ENCODE measurements at places on chromosomes 2 and 18. TPM values are rescaled to one million over a fixed set of nuclear protein-coding genes. Genes with fewer than 3 reads are reported as not detected.

- H3K4me1 ChIP-seq, result peaks cover 31% of the 10 kb centered on the region
- no peak for DNase-seq
- no peak overlapping the region for H3K27ac ChIP-seq
Observed at GRCh38 chr2:16135196-16135912, 195.0 kb downstream of the MYCN start.

- H3K27ac ChIP-seq, result no peak overlapping the region
- no peak for DNase-seq
- H3K4me3 ChIP-seq, result no peak overlapping the region
Observed at GRCh38 chr2:214651451-214651850, 158.0 kb downstream of the BARD1 start.

GRCh38 chr2:18475884-18476283 lies 84.6 kb downstream of the RDH14 start:
- no peak overlapping the region for H3K4me3 ChIP-seq
- no peaks in the 10 kb centered on the region for H3K4me1 ChIP-seq
- H3K36me3 ChIP-seq, result no peaks in the 10 kb centered on the region
- DNase-seq, result no peak
- H3K27me3 ChIP-seq, result peaks cover 3% of the 10 kb centered on the region

GRCh38 chr2:171247741-171248662 lies 87.3 kb upstream of the TLK1 start:
- no peak for DNase-seq
- no peaks in the 10 kb centered on the region for H3K27me3 ChIP-seq
- H3K4me3 ChIP-seq, result no peak overlapping the region
- peaks cover 17% of the 10 kb centered on the region for H3K36me3 ChIP-seq
- H3K27ac ChIP-seq, result no peak overlapping the region
- H3K4me1 ChIP-seq, result peaks cover 4% of the 10 kb centered on the region

- H3K4me1 ChIP-seq, result peaks cover 8% of the 10 kb centered on the region
- H3K27me3 ChIP-seq, result no peaks in the 10 kb centered on the region
- H3K27ac ChIP-seq, result no peak overlapping the region
Observed at GRCh38 chr2:64685430-64685829, 31.7 kb upstream of the SERTAD2 start.

- no peaks in the 10 kb centered on the region for H3K27me3 ChIP-seq
- DNase-seq, result no peak
- H3K27ac ChIP-seq, result no peak overlapping the region
- no peak overlapping the region for H3K4me3 ChIP-seq
- peaks cover 9% of the 10 kb centered on the region for H3K4me1 ChIP-seq
Observed at GRCh38 chr2:80016171-80016570, 288.4 kb downstream of the LRRTM1 start.

The NEU2 gene
- total RNA-seq, result not detected

DNA sequence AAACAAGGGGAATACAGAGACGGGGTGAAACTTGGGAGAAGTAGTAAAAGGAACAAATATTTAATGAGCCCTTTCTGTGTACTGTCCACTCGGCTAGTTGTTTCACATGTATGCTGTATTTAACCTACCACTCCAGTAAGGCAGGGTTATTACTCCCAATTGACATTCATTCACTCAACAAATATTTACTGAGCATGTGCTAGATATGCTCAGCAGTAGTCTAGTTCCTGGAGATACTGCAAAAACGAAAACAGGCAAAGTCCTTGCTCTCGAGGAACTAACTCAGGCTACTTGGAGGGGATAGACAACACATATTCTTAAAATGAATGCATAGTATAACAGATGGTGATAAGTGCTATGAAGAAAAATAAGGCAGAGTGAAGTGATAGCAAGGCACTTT lies 207.3 kb downstream of the SS18 start:
- peaks cover 8% of the 10 kb centered on the region for H3K36me3 ChIP-seq
- no peak for DNase-seq
- no peaks in the 10 kb centered on the region for H3K4me1 ChIP-seq
- H3K27me3 ChIP-seq, result no peaks in the 10 kb centered on the region
- H3K27ac ChIP-seq, result no peak overlapping the region
- H3K4me3 ChIP-seq, result no peak overlapping the region

GRCh38 chr2:12071318-12071717 lies 324.9 kb downstream of the LPIN1 start:
- H3K36me3 ChIP-seq, result no peaks in the 10 kb centered on the region
- no peaks in the 10 kb centered on the region for H3K27me3 ChIP-seq
- H3K4me1 ChIP-seq, result peaks cover 38% of the 10 kb centered on the region
- no peak overlapping the region for H3K27ac ChIP-seq
- no peak overlapping the region for H3K4me3 ChIP-seq

The ICOS gene
- not detected for total RNA-seq

DNA sequence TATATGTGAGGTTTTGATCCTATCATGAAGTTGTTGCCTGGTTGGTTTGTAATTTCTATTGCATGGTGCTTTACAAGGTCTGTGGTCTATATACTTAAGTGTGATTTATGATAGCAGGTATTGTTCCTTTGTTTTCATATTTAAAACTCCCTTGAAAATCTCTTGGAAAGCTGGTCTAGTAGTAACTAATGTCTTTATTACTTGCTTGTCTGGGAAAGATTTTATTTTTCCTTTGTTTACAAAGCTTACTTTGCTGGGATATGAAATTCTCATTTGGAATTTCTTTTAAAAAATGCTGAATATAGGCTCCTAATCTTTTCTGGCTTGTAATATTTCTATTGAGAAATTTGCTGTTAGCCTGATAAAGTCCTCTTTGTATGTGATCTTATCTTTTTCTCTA lies 862.9 kb upstream of the NXPH2 start:
- H3K27me3 ChIP-seq, result no peaks in the 10 kb centered on the region
- no peaks in the 10 kb centered on the region for H3K36me3 ChIP-seq
- DNase-seq, result no peak
- no peak overlapping the region for H3K27ac ChIP-seq

GRCh38 chr2:88543541-88544057 lies 83.7 kb downstream of the EIF2AK3 start:
- H3K4me3 ChIP-seq, result no peak overlapping the region
- no peaks in the 10 kb centered on the region for H3K27me3 ChIP-seq
- H3K4me1 ChIP-seq, result peaks cover 4% of the 10 kb centered on the region
- peaks cover 2% of the 10 kb centered on the region for H3K36me3 ChIP-seq

The TXNDC2 gene
- not detected for total RNA-seq

The SPP2 gene
- total RNA-seq, result not detected

DNA sequence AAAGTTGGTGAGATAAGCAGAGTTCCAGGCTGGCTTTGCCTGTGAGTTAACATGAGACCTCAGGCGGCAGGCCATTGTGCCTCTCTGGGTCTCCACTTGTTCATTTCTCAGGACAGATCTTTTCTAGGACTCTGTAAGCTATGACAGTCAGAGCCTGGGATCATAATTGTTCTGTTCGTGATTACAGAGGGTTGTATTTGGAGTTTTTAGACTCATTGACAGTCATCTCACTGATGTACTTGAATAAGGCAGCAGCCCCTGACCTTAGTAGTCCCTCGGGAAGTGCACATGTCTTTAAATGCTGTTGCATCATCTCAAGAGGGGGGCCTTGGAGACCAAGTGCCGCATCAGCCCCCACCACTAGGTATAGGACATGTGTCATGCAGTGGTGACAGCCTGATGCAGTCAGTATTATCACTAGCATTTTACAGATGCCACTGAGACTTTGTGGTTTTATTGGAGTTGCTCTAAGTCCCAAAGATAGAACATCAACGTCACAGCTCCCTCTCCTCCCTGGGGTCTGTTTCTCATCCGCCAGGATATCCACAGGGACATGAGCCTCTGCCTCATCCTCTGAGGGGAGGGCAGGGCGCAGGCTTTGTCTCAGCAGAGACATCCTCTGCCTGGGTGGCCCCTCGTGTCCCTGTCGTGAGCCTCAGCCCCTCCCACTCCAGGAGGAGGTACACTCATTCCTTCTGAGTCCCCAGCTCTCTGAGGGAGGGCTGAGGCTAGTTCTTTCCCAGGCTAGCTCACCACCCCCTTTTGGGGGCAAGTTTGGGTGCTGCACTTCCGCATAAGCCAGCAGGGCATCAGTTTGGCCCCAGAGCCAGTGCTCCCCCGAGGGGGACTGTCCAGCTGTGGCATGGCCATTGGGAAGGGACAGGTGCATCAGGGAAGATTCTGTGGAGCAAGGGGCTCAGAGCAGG lies 14.1 kb downstream of the GLI2 start:
- no peak for DNase-seq
- H3K4me1 ChIP-seq, result peaks cover 35% of the 10 kb centered on the region
- H3K36me3 ChIP-seq, result peaks cover 4% of the 10 kb centered on the region
- no peaks in the 10 kb centered on the region for H3K27me3 ChIP-seq
- no peak overlapping the region for H3K27ac ChIP-seq

DNA sequence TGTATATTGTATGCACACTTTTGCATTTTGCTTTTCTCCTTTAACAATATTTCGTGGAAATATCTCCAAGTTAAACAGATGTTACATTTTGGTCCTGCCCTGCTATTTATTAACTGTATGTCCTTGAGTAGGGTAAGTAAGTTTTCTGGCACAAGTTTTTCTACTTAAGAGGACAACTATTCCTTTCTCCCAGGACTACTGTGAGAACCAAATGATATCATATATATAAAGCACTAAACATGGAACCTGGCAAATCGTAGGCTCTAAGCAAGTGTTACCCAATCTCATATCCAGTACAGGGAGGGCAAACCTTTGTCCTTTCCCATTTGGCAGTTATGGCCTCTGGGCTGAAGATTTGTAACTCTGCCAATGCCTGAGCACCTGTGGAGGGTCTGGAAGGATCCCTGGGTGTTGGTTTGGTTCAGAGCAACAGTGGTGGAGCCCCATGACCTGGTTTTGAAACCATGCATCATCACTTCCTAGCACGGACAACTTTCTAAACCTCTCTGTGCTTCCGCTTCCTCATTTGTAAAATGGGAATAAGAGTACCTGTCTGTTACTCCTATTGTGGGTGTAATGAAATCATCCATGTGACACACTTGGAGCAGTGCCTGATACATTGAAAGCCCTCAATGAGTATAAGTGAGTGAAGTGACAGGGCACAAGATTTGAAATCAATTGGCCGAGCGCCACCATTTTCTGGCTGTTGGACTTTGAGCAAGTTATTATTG lies 28.3 kb upstream of the ICOS start:
- H3K36me3 ChIP-seq, result no peaks in the 10 kb centered on the region
- H3K4me3 ChIP-seq, result no peak overlapping the region
- H3K4me1 ChIP-seq, result peaks cover 6% of the 10 kb centered on the region
- no peak for DNase-seq

DNA sequence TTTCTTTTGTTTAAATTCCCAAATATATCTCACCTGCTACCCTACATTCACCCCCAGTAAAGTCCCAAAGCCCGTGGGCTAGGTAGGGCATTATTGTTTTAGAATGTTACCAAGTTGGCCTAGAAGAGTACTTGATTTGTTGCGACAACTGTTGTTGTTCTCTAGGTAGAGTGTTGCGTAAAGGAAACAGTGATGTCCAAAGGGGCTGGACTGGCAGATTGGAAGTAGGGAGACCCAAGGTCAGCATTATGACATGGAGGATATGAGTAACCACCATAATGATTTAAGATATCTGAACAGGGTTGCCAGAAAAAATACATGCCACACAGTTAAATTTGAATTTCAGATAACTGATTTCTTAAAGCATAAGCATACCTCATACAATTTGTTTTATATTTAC lies 39.2 kb downstream of the SCN1A start:
- H3K4me3 ChIP-seq, result no peak overlapping the region
- H3K4me1 ChIP-seq, result peaks cover 42% of the 10 kb centered on the region
- H3K27ac ChIP-seq, result peak overlapping the region; percentile 67
- H3K27me3 ChIP-seq, result no peaks in the 10 kb centered on the region
- DNase-seq, result no peak
- H3K36me3 ChIP-seq, result no peaks in the 10 kb centered on the region

DNA sequence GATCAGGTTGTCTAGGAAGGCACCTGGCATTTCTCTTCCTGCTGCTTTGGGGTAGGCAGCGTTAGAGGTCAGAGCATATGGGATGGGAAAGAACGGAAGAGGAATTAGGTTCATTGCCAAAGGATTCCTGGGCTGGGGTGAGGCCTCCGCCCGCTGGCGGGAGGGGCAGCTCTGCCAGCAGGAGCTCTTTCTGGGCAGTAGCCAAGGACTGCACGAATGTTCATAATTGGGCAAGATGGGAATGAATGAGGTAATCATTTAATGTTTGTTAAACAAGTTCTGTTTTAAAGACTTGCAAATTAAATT lies 253.9 kb downstream of the AGAP1 start:
- no peak overlapping the region for H3K27ac ChIP-seq
- DNase-seq, result no peak
- H3K36me3 ChIP-seq, result peaks cover 5% of the 10 kb centered on the region
- H3K4me3 ChIP-seq, result no peak overlapping the region
- H3K27me3 ChIP-seq, result no peaks in the 10 kb centered on the region
- no peaks in the 10 kb centered on the region for H3K4me1 ChIP-seq

- H3K4me1 ChIP-seq, result peaks cover 5% of the 10 kb centered on the region
- no peaks in the 10 kb centered on the region for H3K36me3 ChIP-seq
- DNase-seq, result no peak
- no peak overlapping the region for H3K4me3 ChIP-seq
Observed at GRCh38 chr2:205637320-205637602, 45.0 kb upstream of the NRP2 start.

GRCh38 chr2:45102579-45103117 lies 93.4 kb upstream of the SIX2 start:
- H3K27me3 ChIP-seq, result no peaks in the 10 kb centered on the region
- no peak overlapping the region for H3K27ac ChIP-seq
- H3K36me3 ChIP-seq, result no peaks in the 10 kb centered on the region
- no peak for DNase-seq
- no peaks in the 10 kb centered on the region for H3K4me1 ChIP-seq
- no peak overlapping the region for H3K4me3 ChIP-seq

GRCh38 chr18:25005541-25006403 lies 346.2 kb downstream of the ZNF521 start:
- no peak for DNase-seq
- H3K36me3 ChIP-seq, result no peaks in the 10 kb centered on the region
- no peak overlapping the region for H3K27ac ChIP-seq
- no peak overlapping the region for H3K4me3 ChIP-seq
- H3K27me3 ChIP-seq, result no peaks in the 10 kb centered on the region

DNA sequence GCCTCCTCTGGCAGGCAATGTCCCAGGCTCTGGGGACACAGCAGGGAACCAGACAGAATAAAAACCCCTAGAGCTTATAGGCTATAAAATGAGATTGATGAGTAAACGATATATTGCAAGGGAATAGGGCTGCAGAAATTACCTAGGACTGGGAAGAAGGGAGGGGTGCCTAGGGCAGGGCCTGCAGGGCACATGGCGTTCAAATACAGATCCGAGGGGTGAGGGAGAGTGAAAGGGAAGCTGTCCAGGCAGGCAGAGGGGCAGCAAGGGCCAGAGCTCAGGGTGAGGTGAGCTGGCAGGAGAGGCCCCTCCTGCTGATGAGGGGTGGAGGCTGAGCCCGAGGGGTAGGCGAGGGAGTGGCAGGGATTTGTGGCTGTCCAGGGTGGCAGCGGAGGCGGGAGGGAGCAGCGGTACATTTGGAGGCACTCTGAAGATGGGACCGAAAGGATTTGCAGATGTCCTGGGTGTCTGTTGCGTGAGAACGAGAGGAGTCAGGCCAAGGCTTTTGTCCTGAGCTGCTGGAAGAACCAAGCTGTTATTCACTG lies 33.7 kb downstream of the KCNIP3 start:
- H3K36me3 ChIP-seq, result no peaks in the 10 kb centered on the region
- no peak for DNase-seq
- peak overlapping the region; percentile 5 for H3K27ac ChIP-seq

The NCK2 gene
- total RNA-seq, result 67.7 TPM

The ADCYAP1 gene
- total RNA-seq, result 0.57 TPM
